ENCODE measurements at places on chromosomes 1 and 21. TPM values are rescaled to one million over a fixed set of nuclear protein-coding genes. Genes with fewer than 3 reads are reported as not detected.

The TSPEAR gene
- not detected for total RNA-seq

The ESRRG gene
- total RNA-seq = not detected

The AIM2 gene
- 4.4 TPM for total RNA-seq

The EPB41 gene
- 162 TPM for total RNA-seq

The STPG1 gene
- 9.0 TPM for total RNA-seq

The TIE1 gene
- 0.23 TPM for total RNA-seq

The ARTN gene
- 0.71 TPM for total RNA-seq

All from activated naive CD8-positive, alpha-beta T cell treated with anti-CD3 and anti-CD28 coated beads, Interleukin-2, amount 10 ng/mL, durations not matched to agents 7 days and 5 days (primary cell).